Skin of body (tissue), 3 donors: ENCODE measurements at places on chromosomes 1 and 21.

- no peak for DNase-seq
Observed at GRCh38 chr1:25802915-25803314, 2.9 kb downstream of the SELENON start.

- no peak for DNase-seq
Observed at GRCh38 chr21:39088831-39089380, 94.3 kb downstream of the PSMG1 start.

DNA sequence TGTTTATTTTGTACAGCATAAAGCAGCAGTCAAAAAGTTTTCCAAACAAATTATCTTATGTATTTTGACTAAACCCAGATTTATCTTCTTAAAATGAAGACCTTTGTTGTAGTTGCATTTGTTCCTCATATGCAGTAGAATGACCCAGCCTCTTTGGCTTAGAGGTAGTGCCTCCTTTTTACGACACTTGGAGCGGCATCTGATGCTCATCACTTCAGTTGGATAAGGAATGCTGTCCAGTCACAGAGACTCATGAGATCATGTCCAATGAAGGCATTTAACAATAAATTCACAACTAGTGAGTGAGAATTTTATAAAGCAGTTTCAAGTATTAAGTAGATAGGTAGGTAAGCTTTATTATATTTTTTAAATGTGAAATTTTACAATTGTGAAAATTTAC, 35.2 kb downstream of the PTPRC start:
- no peak for DNase-seq

DNA sequence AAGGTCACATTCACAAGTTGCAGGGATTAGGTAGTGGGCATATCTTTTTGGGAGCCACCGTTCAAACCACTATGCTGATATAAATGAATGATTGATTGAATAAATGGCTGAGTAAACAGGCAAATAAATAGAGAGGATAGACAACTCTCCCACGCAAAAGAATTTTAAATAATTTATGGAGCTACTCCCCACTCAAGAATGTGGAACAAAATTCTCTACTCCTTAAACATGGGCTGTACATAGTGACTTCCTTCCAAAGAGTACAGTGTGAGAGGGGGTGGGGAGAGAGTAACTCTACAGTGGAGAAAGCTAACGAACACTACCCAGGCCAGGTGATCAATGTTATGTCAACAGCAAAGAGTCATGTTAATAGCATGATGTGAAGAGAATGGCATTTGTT, 40.7 kb downstream of the KRTAP19-8 start:
- no peak for DNase-seq

DNA sequence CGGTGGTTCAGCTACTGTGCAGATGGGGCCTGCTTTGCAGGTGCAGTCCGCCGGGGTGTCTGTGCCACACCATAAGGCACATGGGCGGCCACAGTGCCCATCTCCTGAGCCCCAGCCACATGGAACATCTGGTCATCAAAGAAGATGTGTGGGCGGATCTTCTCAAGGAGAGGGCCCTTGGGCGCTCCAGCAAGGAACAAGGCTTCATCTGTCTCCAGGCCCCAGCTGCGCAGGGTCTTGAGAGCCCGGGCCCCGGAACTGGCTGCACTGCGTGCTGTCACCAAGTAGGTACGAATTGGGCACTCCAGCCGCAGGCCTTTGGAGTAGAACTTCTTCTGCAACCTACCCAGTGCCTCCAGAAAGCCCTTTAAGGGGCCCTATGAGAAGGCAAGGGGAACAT, 12.8 kb downstream of the NT5C1A start:
- DNase-seq: no peak

- no peak for DNase-seq
Observed at GRCh38 chr1:211326528-211327345, at the start of gene TRAF5. TSS of gene TRAF5 (plus strand) at chr1:211326833. CDS start at chr1:211353240, 26,407 bp downstream.

GRCh38 chr1:211705467-211706091, 30.2 kb upstream of the NEK2 start:
- DNase-seq: no peak

- no peak for DNase-seq
Observed at GRCh38 chr1:45275054-45275453, 51.6 kb upstream of the HPDL start.

DNA sequence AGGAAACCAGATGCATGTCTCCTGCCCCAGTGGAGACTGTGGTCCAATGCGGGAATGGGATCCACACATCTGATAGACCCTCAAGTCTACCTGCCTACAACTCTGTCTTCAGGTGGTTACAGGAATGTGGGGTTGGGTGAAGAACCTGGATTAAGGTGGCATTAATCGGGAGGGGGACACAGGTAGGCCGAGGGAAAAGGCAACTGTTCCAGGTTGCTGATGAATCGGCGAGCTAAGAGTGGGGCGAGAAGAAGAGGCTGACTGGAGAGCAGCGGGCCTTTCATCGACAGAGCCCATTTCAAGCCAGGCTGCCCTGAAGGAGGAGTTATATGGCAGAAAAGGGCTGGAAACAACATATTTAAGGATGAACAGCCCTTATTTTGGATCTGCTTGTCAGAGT, 836 bp downstream of the CD2 start:
- DNase-seq: no peak

GRCh38 chr1:205947024-205947423, 3.8 kb upstream of the SLC26A9 start:
- DNase-seq: no peak

GRCh38 chr1:234342774-234343173, 30.5 kb upstream of the COA6 start:
- DNase-seq: no peak

DNA sequence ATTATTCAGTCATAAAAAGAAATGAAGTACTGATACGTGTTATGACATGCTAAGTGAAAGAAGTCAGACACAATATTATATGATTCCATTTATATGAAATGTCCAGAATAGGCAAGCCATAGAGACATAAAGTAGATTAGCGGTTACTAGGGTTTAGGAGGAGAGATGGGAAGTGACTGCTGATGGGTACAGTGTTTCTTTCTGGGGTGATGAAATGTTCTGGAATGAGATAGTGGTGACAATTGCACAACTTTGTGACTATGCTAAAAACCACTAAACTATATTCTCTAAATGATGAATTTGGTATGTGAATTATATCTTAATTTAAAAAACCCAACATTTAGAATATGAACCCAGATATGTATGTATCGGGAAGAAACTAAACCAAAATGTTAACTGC, 27.6 kb downstream of the IPP start:
- DNase-seq: no peak

DNA sequence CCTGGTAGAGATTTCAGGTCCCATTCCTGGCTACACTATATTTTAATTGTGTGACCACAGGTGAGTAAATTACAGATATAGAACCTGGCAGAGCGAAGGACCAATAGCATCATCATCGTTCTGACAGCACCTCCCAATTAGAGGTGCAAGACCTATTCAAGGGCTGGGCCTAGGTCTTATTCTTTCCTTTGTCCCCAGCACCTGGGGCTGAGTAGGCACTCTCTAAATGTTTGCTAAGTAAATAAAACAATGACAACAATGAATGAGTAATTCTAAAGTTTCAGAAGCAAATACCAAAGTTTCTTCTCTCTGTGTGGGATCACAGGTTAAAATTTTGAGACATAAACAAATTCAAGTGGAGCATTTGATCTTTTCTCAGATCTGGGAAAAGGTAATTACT, 32.7 kb downstream of the BEND5 start:
- no peak for DNase-seq

DNA sequence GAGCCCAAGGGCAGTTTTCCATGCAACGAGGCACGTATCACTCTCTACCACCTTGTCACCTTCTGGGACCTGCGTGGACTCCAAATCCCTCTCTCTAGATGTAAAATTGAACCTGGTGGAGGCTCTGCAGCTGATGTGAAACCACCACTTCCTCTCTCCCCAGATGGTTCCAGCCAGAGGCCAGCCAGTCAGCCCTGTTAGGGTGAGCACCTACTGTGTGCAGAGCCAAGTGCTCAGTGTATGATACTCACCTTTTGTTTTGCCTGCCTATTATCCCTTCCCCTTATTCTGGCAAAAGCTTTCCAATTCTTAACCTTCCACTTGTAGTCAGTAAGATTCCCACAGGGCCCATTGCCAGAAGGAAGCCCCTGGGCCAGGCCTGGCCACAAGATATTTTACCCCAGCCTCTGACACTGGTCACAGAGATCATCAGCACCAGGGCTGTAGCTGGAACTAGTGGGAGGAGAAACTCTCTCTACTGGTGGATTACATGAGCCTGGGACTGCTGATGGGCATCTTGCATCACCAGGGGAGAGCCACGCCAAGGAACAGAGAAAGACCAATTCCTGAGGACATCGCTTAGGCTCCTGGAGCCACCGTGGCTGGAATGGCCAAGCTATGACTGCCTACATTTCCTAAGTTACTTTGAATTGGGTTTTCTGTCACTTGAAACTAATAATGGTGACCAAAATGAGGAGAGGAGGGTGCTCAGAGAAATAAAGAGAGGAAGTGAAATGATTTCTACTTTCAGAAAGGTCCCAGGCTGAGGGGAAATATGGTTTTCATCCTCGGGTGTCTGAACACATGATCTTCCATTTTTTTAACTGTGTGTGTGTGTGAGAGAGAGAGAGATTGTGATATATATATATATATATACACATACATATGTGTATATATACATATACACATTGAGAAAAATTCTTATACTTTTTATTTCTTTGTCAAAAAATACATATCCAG, 26.6 kb upstream of the RD3 start:
- DNase-seq: no peak

DNA sequence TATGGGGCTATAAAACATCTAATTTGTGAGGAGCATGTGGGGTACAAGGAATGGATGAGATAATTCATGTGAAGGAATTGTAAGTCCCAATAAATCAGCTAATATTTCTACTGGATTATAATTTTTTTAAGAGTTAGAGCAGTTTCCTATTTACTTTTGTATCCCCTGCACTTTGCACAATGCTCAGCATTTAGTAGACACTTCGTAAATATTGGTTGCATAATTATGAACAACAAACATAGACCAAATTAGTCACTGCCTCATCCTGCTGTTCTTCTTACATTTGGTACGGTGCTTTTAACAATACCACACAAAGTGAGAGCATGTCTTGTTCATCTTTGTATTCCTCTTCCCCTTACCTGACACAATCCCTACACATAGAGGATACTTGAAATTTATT, 27.1 kb upstream of the RRP15 start:
- no peak for DNase-seq

GRCh38 chr1:205140113-205140512, 18.3 kb upstream of the RBBP5 start:
- no peak for DNase-seq

DNA sequence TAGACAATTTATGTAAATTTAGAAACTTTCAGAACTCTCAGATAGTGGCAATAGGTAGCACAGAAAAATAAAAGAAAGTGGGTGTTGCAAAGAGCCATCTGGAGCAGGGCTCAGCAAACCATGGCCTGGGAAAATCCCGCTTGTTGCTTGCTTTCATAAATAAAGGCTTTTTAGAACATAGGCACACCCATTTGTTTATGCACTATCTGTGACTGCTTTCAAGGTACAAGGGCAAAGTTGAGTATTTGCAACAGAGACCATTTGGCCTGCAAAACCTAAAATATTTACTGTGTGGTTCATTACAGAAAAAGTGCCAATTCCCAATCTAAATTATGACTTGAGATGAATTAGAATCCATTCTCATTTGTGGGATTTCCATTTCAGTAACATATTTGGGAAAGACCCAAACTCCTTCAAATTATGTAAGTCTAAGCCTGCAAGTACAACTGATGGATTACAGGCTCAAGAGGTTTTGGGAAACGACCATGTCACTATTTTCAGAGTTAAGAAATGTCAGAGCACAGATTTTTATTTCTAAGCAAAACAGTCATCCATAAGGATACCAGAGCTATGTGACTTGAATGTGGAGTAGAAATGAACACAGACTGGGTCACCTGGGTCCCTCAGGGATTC, 43.5 kb upstream of the DPT start:
- DNase-seq: no peak

GRCh38 chr21:39317134-39318090, 4.0 kb upstream of the BRWD1 start:
- no peak for DNase-seq

- peak; percentile 98 for DNase-seq
Observed at GRCh38 chr1:40709100-40709801, 17.7 kb downstream of the NFYC start.

GRCh38 chr1:201883266-201883665, 5.4 kb upstream of the SHISA4 start:
- DNase-seq: no peak

DNA sequence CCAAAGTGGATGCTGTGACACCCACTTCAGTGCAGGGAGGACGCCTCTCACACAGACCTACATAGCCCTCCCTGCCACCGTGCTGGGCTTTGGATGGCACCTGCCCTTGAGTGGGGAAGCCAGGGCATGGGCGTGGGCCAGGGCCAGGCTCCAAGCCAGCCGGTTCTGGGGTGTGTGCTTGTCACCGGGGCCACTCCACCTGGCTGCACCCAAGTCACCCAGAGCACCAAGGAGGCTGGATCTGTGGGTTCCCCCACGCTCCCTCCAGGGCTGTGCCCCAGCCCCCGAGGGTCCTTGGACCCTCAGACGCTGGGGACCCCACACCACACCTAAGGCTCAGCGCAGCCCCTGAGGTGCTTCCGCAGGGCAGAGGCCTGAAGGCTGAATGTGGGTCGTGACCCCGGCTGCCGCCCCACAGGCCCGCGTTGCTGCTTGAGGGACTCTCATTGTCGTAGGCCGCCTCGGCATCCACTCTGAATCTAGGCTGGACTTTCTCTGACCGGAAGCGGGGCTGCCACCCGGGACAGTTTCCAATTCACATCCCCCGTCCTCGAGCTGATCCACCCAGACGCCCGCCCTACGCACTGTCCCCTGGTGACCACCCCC, 1.5 kb downstream of the MXRA8 start:
- no peak for DNase-seq
